Natural killer cell treated with Interleukin-12 subunit alpha and Interleukin-12 subunit beta and Interleukin-15 and Interleukin-18, amount 100 ng/mL, for 72 hours (primary cell): ENCODE measurements at places on chromosomes 5 and 9. TPM values are rescaled to one million over a fixed set of nuclear protein-coding genes. Genes with fewer than 3 reads are reported as not detected.

Gene TXN
- 229 TPM for total RNA-seq

Gene CXCL14
- total RNA-seq, result not detected

Gene XRCC4
- 13.9 TPM for total RNA-seq

Gene TAF1L
- total RNA-seq, result not detected

Gene GCNT1
- 8.1 TPM for total RNA-seq

Gene QRFP
- total RNA-seq, result not detected

Gene MAMDC2
- not detected for total RNA-seq

Gene GABRP
- not detected for total RNA-seq

Gene TTC23L
- not detected for total RNA-seq
